Kidney tubule cell (primary cell): ENCODE measurements at places on chromosomes 7 and 10.

DNA sequence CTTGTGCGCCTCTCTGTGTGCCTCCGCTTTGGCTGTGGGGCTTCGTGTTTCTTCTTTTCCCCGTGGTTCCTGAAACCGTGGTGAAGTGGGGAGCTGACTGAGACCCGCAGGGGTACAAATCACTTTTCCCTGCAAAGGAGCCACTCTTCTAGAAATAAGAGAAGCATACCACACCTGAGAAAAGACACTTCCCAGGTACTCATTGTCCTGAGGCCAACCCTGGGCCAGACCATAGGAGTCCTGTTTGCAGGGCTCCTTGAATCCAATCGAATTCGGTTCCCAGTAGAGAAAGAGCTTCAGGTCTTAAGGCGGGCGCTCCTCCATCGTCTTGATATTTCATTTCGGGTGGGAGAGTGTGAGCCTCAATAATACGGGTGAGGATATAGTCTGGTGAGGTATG, 32.4 kb upstream of the ZNF273 start:
- DNase-seq, result no peak

- DNase-seq, result peak; percentile 77
These were observed 241.5 kb upstream of the SP8 start for GRCh38 chr7:21028186-21028585.

- DNase-seq, result no peak
These were observed 121.7 kb upstream of the COL1A2 start for GRCh38 chr7:94272821-94273583.

DNA sequence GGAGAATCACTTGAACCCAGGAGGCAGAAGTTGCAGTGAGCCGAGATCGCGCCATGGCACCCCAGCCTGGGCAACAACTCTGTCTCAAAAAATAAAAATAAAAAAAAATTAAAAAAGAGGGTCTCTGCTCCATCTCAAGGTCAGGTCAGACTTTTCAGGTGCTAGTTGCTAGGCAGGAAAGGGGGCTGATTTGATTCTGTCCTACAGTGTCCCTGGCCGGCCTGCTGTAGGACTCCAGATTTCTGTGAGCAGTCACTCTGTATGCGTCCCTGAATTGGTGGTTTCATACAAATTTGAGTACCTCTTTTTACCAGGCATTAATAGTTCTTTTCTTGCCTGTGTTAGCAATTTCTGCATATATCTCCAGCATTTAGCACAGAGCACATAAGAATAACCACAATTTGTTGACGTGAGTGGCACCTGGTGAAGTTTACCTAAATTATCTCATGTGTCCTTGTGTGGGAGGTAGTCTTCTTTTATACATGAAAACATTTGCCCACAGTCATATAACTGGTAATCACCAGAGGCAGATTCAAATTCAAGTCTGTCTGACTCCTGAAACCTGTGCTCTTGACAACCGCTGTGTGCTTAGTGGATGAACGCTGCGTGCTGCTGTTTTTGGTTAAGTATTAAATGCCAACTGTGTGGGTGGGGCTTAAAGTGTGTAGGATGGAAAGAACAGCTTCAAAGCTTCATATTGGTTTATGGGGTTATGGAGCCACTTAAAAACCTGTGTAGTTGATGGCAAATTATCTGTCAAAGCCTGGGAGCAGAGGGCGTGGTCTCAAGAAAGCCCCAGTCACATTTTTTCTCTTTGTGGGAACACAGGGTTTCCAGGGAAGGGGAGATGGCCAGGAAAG, 3.2 kb upstream of the ZNF775 start:
- peak; percentile 44 for DNase-seq

DNA sequence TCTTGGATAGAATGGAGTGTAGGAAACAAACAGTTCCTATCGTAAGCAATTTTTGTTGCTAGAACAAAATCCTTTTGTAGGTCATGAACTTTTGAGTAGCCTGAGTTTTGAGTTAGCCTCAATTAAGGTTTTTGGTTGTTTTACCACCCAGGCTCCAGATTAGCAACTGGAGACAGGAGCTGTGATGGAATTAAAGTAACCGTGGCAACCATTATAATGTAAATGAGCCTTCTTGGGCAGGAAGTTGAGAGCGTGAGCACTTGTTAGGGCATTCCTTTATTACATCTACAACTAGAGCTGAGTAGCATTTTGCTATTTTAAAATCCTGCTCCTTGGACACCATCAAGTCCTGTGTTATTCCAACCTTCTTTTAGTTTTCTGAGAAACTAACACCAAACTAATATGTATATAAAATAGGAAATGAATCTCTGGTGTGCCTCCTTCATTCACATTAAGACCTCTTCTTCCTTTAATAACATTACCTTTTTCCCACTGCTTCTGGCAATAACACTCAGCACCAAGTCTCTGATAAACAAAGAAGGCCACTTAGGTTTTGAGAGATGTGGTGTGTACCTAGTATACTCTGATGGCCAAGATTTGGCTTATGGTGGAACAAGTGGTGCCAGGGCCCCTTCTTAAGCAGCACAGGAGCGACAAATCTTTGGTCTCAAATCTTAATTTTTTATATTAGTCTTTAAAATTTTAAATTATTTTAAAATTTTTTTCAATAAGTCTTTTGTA, 34.0 kb downstream of the AHCYL2 start:
- DNase-seq, result peak; percentile 15

DNA sequence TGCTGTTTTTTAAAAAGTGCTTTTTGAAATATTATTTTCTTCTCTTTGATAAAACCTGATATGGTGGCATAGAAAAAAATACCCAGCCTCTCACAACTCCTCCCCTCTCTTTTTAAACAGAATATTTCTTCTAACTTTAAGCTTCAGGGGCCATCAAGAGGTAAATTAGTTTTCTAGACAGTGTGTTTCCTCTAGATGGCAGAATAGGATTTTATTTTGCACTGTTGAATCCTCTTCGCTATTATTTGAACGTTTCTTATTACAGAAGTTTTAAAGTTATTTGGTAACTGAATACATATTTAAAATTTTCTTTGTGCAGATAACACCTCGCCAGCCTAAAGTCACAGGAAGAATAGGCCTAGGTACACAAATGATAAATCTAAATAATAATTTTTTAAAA, 30.3 kb downstream of the ARL5B start:
- peak; percentile 31 for DNase-seq

- DNase-seq, result no peak
These were observed 28.3 kb upstream of the PRSS1 start for GRCh38 chr7:142720986-142721385.

DNA sequence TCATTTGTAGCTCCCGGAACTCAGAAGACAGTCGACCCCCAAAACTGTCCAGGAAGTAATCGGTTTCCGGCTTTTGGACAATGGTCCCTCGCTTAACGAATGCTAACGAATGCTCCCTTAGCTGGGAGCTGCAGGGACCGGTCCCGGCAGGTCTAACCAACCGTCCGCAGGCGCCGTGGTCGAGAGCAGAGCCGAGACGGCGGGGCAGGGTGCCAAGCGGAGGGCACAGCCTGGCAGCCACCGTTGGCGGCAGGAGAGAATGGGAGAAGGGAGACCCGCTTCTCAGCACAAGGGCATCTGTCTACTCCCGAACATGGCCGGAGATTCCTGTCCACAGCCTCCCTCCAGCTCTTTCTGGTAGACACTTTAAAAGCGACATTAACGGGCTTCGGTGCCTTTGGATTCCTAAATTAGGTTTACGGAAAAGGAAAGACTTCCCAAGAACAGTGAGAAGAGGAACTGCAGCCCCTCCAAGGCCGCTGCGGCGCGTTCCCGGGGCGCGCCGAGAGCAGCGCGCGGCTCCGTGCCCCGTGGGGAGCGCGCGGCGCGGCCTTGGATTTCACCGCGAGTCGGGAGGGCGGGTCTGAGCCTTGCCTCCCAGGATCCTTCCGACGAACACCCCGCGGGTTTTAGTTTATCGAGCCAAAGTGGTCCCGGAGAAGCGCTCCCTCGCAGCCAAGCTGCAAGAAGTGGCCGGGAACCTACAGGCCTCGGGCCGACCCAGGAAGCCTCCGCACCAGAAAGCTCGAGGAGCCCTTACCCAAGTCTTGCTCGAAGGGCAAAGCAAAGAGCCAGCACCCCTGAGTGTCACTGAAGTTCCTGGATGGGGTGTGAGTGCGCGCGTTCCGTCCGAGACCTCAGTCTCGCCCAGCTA, 3.6 kb upstream of the TBX20 start:
- DNase-seq, result no peak

DNA sequence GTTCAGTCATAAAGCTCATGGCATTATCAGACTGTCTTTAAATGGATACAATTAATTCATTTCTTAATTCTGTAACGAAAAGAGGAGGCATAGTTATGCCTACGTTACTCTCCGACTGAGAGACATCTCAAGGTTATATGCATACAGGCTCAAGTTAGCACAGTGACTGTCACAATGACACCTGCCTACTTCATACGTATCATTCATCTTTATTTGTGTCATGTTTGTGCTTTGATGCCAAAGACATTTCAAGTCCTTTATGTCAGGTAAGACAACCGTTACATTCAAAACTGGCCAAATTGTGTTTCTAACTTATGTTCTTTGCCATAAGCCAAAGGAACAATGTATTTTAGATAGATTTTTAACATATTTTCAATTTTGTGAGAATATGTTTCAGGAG, 328.8 kb upstream of the NRG3 start:
- DNase-seq, result no peak

- DNase-seq, result no peak
These were observed 5.4 kb upstream of the UBE3C start for GRCh38 chr7:157133304-157133703.

DNA sequence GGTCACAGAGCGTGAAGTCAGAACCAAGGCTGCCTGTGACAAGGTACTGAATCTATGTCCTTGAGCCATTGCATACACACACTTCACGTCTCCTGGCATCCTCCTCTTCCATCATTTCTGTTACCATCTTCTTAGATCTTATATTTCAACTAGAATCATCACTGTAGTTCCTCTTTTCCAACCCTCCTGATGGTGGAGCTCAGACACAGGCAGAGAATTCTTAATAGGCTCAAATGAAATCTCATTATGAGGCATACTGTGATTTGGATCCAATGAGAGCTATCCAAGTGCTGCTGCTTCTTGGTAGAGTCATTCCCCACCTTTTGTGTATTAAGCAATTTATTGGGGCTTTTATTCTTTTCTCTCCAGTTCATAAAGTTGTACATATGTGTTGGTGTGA, 113.2 kb downstream of the CALCR start:
- peak; percentile 3 for DNase-seq

DNA sequence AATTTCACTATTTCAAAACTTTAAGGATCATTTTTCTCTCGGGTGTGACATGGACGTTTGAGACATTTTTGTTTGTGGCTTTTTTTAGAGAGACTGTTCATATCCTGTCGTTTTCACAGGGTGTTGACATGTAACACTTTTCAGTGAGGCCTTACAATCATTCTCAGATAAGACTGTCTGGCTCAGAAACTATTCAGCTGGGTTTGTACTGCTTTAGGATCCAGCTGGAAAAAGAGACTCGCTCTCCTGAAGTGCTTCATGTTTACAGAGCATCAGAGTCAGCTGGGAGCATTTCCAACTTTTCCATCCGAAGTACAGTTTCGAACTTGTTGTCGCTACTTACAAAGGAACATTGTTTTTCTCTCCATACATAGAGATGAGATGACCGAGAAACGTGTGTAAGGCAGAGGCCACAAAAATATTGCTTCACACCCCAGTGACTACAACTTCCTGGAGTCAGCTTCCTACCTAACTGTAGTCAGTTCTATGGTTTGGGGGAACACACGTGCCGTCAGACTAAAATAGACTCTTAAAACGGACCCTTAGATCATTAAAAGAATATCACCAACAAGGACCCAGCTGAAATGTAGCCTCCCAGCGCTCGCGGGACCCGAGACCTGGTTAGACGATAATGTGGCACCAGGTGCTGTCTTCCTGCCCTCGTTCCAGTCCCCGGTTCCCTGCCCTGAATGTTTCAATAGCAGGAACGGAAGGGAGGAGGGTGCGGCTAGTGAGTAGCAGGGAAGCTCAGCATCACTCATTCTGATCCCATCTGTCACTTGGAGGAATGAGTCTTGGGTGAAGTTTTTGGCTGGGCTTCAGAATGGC, 78.0 kb downstream of the MKI67 start:
- DNase-seq, result peak; percentile 48

DNA sequence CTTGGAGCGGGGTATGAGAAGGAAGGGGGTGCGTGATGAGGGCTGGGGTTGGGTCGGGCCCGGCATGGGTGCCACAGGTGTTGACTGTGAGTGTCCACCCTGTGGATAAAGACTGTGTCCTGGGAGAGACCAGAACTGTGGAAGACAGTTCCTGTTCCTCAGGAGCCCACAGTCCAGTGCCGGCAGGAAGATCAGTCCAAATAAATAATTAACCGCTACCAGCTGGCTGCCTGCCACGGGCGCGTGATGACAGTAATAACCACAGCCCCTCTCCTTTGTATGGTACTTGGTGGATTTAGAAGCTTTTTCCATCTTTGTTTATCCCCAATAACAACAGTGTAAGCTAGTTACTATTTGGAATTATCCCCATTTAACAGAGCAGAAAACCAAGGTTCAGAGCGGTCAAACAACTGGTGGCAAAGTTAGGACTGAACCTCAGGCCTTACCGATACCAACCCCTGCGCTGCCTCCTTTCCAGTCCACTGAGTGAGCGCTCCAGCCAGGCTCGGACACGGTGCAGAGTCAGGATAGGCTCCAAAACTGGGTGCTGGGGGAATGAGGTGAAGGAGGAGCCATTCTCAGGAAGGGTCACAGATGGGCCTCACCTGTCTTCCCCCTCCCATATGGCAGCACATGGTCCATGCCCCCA, 5.1 kb downstream of the ZMIZ1 start:
- peak; percentile 85 for DNase-seq

DNA sequence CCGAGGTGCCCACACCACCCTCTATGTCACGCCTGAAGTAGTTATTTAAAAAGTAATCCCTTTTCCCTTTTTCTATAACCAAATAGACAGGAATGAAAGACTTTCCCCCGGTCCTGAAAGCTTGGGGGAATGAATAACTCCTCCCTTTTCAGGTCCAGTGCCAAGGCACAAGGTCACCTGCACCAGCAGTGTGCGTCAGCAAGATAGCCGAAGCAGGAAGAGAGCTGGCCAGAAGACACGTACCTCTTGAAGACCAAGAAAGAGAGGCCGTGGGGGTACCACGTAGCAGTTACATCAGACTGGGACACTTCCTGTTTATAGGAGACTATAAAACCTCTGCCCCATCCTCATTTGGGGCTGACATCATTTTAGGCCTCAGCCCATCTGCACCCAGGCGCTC, 10.7 kb upstream of the AKR1B1 start:
- peak; percentile 85 for DNase-seq

DNA sequence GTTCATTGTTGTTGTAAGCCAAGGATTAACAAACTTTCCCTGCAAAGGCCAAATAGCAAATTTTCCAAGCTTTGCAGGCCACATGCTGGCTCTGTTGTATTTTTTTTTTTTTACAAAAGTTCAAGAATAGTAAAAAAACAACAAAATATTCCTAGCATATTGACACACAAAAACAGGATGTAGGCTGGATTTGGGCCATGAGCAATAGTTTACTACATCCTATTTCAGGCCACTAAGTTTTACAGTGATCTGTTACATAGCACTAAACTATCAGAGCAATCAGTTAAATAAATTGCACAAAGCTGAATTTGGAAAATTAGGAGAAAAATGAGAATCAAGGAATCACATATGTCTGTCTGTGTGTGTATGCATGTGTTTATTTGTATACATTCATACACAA, 491.8 kb upstream of the GHITM start:
- DNase-seq, result no peak

DNA sequence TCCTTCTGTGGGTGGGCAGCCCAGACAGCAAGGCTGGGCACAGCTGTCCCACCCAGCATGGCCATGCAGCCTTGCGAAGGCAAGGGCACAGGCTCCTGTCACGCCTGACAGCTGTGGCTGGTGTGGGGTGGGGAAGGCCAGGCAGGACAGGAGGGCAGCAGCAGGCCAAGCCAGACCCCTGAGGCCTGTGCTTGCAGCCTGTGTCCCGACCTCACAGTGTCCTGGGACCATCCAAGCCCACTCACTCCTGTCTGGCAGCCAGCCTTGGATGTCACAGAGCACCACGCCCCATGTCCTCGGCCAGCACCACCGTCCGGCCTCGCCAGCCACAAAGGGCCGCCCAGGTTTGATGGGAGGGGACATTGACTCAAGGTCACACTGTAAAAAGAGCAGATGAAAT, 85.5 kb upstream of the LRRC4 start:
- DNase-seq, result no peak
